ENCODE measurements at places on chromosomes 7 and 10.

- DNase-seq, result no peak
These were observed 8.4 kb downstream of the FAM237B start for GRCh38 chr7:90312745-90313144.

GRCh38 chr10:6247041-6247712 lies 44.4 kb downstream of the PFKFB3 start:
- peak; percentile 42 for DNase-seq

- DNase-seq, result no peak
These were observed 9.4 kb upstream of the ANKRD1 start for GRCh38 chr10:90930070-90930837.

GRCh38 chr7:128914566-128915151 lies 4.2 kb upstream of the KCP start:
- no peak for DNase-seq

GRCh38 chr7:74040101-74040790 lies 12.3 kb downstream of the ELN start:
- DNase-seq, result no peak

DNA sequence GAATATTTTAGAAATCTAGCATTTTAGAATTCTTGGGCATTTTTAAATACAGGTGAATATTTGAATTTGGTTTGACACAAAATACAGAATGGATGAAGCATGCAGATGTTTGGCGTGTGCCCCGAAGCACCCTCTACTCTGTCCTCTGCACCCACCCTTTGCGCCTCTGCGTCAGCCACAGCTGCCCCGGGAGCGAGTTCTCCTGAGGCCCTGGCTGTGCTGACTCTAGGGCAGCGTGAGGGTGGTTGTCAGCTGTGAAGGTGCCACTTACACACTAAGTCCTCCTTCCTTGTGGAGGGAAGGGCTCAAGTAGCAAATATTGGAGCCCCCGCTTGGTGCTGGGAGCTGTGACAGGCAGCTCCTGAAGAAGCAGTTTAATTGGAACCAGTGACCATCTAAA lies 48.4 kb downstream of the DAGLB start:
- no peak for DNase-seq

DNA sequence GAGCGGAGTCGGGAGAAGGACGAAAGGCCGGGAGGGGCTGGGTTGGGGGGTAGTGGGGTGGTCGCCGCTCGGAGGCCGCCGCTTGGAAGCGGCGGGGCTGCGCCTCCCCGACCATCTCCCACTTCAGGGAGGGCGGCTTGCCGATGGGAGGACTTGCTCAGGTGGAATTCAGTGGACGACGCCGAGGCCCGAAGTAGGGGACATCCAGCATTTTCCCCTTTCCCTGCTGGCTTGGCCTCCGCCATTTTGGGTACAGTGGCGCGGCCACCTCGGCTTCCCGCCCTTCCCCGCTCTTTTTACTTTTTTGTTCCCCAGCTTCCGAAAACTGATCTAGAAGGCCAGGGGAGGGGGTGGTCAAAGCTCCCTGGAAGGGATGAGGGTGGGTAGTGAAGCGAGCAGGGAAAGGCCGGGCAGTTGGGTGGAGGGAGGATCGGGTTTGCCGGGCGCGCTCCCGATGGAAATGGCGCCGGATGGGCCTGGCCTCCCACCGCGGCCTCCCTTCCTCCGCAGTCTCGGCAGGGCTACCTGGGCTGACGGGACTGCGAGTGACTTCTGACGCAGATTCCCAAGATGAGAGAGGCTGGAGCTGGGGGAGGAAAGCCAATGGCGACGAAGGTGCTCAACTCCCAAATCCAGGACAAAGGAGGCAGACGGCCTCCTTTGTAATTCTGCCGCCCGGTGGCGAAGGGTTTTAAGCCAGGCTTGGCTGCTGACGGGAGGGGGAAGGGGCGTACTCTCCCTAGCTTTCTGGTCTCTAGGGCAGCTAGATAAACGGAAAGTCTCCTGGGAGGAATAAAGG lies at the start of gene PBLD:
PBLD (minus strand) TSS at position 670 of the 799 bp plus-strand sequence. CDS start 26,084 bp downstream, outside the sequence.
- DNase-seq, result peak; percentile 91

DNA sequence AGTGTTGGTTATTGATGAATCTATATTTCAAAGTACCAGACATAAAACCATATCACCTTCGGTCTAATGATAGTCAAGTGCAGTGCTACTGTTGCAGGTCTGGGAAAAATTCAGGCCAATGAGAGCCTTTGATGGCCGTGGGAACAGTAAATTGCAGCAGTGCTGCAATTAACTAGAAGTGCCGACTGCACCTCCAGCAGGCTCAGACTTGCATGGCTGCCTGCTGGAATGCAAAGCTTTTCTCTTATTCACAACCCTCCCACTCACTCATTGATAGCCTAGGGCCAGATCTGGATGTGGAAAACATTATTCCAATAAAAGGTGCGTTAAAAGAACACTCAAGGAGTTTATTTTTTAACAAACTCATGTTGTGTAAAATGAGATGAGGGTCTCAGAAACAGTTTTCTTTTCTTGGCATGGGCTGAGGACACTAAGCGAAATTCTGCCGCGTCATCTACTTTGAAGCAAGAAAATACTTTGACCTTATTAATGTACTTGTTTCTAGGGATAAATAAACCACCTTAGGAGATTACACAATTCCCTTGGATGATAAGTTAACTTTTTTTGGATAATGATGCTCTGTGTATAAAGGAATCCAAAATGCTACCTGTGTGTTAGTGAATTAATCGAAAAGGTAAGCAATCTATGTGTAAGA lies 17.1 kb downstream of the PLXDC2 start:
- no peak for DNase-seq

DNA sequence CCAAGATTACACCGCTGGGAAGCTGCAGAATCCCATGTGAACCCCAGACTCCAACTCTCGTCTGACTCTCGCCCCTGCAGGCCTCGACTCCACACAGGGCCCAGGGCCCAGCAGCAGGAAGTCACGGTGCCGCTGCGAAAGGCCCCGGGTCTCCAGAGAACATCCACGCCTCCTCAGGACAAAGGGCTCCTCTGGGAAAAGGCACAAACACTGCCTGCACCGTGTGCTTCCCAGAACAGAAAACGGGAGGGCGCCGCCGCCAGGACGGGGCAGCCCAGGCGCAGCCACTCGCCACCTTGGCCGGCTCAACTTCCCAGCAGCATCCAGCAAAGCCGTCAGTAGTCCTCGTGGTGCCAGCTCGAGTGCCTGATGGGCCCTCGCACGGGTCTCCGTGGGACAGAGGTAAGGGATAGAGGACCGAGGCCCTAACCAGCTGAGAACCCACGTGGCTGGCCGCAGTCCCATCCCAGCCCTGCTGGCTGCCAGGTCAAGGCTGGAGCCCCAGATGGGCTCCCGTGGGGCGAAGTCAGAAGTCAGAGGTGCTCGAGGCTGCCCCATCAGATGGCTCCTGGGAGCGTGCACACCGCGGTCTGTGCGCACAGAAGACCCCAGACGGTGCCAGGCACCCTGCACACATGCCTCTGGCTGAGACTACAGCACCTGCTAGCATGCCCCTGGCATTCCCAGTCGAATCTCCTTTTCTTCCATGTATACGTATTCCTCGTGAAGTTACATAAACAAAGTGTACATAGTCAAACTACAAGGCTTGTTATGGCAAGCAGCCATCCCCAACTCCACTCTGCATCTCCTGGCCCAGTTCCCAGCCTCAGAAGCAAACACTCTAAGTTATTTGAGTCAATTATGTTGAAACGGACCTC lies 60.2 kb downstream of the MAD1L1 start:
- DNase-seq, result no peak

DNA sequence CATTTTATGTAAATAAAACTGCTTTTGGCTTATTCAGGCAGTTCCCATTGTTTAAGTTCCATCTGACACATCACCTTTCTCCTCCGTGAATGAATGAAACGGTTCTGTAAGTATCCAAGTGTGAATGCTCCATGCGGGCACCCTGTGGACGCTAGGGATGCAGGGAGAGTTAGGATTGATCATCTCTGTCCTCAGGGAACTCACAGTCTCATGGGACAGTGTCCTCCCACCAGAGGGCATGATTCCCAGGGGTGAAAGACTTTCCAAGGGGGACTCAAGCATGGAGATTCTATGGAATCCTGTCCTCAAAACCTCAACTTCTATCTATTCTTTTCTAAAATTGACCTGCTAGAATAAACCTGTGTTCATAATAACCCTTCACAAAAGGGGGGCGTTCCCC lies 98.8 kb downstream of the HECW1 start:
- DNase-seq, result no peak

DNA sequence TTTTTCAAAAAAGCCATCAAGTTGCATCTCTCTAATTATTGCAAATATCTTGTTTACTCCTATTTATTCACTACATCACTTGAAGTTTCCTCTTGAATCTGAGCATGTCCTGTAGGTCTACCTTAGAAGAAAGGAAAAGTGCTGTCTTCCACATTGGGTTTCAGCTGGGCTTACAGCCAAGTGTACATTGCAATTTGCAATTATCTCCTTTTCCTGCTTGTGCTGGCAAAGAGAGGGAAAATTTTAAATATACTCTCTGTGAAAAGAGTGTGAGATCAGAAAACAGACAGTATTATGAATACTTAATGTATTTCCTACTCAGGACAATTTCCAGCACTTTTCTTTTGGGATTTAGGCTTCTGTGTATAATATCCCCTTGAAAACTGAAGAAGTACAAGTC lies 839.7 kb downstream of the CNTNAP2 start:
- no peak for DNase-seq

DNA sequence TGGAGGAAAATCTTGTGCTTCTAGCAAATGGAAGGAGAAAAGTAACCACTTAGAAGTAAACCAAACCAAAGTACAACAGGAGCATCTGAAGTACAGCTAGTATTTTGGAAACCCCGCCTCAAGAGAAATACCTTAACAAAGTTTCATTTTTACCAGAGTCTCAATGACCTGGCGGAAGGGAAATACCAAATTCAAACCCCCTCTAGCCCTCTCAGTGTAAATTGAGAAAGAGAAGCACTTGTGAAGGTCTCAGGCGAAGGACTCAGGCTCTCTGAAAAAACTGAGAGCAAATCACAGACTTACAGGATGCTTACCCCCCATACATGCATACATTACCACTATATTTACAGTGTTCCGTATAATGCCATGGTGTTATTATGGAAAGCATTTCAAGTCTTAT lies 70.1 kb downstream of the ZPBP start:
- DNase-seq, result no peak

DNA sequence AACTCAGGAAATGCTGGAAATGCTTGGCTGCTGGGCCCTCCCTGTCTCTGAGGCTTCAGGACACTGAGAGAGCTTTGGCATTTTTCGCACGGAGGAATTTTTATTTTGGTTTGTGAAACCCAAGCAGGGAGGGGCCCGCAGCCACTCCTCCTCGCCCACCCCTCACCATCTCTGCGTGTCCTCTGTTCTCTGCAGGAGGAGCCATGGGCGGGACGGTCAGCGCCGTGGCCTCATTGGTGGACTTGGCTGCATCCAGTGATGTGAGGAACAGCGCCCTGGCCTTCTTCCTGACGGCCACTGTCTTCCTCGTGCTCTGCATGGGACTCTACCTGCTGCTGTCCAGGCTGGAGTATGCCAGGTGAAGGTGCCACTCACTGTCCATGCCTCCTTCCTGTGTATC lies 36.8 kb downstream of the SLC29A3 start:
- no peak for DNase-seq

DNA sequence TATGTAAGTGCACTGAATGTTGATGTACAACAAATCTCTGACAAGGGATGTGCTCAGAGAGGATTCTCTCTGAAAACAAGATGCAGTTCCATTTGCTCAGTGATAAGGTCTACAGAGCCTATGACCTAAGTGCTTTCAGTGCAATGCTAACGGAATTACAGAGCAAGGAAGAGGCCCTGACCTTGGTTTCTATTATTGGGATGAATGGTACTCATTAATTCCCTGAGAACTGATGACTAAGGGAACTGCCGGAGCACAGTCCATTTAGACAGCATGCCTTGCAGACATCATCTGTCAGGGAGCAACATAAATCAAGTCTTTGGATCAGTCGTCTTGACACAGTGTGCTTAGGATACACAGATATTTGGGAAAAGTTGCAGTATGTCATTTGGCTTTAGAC lies 340.8 kb downstream of the PHTF2 start:
- no peak for DNase-seq

GRCh38 chr7:29274146-29275017 lies 79.8 kb downstream of the CHN2 start:
- peak; percentile 34 for DNase-seq

DNA sequence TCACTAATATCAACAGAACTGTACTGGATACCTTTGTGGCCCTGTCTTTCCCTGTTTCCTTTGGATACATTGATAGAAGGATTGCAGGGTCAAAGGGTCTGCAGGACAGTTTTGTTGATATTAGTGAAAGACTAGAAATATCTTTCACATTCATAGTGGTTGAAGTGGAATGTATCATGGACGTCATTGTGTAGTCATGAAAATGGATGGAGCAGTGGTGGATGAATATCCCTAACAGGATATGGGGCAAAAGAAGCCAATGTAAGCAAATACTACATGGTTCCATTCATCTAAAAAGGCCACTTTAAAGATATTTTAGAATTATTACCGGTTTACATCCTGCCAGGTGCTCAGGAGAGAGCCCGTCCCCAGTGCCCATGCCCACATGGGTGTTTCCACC lies 23.8 kb downstream of the PALD1 start:
- no peak for DNase-seq

DNA sequence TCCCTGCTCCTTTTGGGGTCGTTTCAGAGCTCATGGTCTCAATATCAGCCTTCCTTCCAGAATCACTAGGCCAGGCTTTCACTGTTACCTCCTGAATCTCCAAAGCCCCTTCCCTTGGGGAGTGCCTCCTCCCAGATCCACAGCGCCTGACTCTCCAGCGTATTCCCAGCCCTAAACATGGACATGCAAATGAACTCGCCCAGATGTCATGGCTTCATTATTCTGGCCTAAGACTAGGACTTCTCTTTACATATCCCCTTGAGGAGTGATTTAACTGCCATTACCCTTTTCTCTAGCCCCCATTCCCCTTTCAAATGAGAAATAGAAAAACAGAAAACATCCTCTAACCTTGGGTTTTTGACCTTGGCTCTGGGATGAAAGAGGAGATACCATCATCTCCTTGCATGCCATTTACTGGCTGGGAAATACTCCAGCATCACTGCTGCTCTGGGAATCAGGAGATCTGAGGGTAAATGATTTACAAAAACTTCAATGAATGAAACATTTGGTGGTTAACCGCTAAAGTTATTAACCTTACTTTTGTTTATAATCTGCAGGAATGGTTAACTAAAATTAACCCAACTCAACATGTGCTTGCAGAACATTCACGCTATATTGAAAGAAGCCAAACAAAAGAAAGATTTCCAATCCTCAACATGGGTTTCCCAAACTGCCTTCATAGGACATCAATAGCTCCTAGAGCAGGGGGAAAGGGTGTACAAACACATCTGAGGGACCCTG lies 37.0 kb downstream of the FAM171A1 start:
- no peak for DNase-seq

- no peak for DNase-seq
These were observed 10.1 kb downstream of the NPC1L1 start for GRCh38 chr7:44530990-44531389.

- no peak for DNase-seq
These were observed 16.4 kb upstream of the PARP12 start for GRCh38 chr7:140079121-140079536.

- no peak for DNase-seq
These were observed 782.7 kb upstream of the CELF2 start for GRCh38 chr10:10235003-10235402.

DNA sequence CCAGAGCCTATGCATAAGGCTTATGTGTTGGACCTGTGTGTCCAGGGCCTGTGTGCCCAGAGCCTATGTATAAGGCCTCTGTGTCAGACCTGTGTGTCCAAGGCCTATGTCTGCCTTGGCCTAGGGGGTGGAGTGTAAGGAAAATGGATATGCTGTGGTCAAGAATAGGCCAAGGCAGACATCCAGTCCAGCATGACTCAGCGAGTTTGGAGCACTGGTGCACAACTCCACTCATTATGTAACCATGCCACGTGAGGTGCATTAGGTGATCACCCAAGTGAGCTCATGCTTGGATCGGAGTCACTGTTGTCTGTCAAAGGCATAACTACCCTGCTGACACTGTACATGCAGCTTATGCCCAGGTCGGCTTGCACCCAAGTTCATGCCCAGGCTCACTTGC lies 238.9 kb downstream of the CACNA2D1 start:
- DNase-seq, result no peak

Data from C1 segment of cervical spinal cord (tissue), 14 donors.